ENCODE measurements at places on chromosomes 5 and 9.

DNA sequence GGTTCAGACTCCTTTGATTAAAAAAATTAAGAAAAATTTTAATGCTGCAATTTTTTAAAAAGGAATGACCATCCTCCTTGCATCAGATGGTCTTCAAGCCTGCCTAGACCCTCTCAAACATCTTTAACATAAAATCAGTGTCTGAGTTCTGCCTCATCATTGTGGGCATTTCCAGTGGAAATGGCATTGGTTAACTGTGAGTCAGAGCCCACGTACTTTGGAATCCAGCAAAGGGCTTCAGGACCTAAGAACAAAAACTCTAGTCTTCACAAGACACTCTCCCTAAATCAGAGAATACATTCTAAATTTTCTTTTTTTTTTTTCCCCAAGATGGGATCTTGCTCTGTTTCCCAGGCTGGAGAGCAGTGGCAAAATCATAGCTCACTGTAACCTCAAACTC is 9.4 kb upstream of the C5orf15 start:
- peak; percentile 40 for DNase-seq

DNA sequence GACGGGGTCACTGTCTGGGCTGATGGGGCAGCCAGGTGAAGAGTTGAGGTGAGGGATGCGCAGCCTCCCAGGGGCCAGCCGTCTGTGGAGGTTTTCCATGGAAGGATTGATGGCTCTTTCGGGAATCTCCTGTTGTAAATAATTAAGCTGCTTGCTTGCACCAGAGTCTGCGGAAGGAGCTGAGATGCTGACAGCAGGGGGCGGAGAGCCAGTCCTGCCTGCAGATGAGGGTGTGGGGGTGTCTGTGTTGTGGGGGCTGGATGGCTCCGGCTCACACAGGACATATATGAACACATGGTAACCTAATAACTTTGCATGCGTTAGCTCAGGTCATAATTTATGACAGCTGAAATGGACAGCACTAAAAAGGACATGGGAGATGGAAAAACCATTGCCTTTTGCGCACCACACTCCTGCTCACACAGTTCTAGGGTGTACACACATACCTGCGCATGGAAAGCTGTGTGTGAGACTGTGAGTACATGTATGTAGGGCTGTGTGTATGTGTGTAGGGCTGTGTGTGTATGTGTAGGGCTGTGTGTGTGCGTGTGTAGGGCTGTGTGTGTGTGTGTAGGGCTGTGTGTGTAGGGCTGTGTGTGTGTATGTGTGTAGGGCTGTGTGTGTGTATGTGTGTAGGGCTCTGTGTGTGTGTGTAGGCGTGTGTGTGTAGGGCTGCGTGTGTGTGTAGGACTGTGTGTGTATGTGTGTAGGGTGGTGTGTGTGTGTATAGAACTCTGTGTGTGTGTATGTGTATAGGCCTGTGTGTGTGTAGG is 36.8 kb upstream of the SEMA4D start:
- DNase-seq: no peak

- DNase-seq: no peak
These were observed 77.7 kb upstream of the IL17B start for GRCh38 chr5:149456597-149457392.

GRCh38 chr5:128553747-128554146 is 15.7 kb upstream of the FBN2 start:
- DNase-seq: no peak

GRCh38 chr9:94895668-94896067 is 169.2 kb downstream of the AOPEP start:
- no peak for DNase-seq

DNA sequence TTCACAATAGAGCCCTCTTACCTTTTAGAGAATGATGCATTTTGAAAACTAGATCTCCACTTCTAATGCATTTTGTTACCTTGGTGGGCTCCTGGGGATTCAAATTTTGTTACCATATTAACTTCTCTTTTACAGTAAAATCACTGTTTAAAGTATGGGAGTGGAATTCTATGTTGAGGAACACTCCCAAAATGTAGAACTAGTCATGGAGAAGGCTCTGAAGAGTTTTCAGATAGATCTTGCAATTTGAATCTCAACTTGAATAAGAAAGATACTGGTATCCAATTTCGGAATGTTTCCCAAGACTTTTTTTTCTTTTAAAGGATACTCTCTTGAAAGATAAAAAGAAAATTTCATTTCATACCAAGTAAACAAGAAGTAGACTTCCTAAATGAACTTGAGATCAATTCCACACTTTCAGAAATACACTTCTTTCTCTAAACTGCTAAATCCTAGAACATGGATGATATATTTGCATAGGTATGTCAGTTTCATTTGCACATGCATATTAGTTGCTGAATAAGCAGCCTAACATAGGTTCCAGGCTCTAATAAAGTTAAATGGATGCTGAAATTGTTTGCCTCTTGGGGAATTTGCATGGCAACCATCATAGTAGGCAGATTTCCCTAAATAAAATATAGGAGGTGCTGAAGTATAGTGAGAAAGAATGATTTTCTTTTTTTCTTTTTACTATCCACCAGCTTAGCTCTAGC is 205.4 kb downstream of the ADAMTS6 start:
- no peak for DNase-seq

- no peak for DNase-seq
These were observed 167.6 kb upstream of the OTULINL start for GRCh38 chr5:14414007-14414406.

DNA sequence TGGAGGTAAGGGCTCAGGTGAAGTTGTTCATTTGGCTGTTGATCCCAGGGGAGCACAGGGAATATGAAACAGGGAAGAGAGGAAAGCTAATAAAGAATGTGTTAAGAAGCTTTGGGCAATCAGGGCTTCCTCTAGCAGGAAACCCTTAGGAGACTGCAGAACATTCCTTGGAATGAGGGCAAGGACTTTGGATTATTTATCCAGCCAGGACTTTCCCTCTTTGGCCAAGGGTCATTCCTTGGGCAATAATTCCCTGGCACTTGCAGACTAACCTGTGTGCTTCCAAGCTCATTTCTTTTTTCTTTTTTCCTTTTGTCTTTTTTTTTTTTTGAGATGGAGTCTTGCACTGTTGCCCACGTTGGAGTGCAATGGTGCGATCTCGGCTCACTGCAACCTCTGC is 209.2 kb upstream of the MAP3K1 start:
- no peak for DNase-seq

- no peak for DNase-seq
These were observed 1.6 kb downstream of the STKLD1 start for GRCh38 chr9:133377721-133378216.

Measured in H54 (cell line).